ENCODE measurements at places on chromosomes 1 and 21.

DNA sequence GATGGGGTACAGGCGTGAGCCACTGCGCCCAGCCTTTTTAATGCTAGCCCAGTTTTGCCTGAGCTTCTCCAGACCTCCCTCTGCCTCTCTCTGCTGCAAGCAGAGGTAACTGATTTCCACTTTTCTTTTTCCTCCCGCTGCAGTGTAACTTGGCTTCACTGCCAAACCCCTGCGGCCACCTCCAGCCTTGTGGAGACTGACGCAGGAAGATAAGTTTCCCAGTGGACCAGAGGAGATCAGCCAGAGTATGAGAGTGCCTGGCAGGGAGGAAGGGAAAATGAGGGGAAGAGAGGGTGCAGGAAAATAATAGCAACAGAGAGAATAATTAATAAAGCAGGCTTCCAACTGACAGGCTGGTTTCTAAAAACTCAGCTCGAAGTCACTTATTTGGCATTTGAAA is 143.7 kb downstream of the PCNX2 start:
- no peak for DNase-seq

GRCh38 chr1:234918181-234918841 is 210.3 kb downstream of the TOMM20 start:
- DNase-seq, result no peak

DNA sequence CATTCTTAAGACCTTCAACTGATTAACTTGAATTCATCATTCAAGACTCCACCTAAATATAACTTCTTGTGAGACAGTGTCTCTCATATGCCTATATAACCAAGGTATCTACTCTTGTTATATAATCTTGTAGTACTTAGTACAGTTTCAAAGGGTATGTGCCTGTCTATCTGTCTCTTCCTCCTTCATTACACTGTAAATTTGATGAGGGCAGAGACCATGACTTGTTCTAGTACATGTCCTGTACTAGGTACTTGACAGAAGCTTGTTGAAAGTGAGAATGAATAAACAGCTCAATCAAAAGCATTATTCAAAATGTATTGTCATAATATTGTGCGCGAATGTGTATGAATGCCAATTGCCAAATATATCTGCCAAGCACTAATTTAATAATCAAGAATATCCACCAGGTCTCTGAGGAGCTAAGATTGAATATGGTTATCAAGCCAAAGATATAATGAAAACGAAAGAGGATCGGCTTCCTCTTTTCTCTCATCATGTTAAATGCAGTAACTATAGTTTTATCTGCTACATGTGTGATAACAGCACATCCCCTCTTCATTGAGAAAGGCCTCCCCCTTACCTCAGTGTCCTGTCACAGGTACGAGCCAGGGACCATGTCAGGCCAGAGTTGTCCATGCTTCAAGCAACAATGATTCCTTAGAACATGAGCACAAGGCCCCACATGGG is 117.3 kb downstream of the UCHL5 start:
- no peak for DNase-seq

DNA sequence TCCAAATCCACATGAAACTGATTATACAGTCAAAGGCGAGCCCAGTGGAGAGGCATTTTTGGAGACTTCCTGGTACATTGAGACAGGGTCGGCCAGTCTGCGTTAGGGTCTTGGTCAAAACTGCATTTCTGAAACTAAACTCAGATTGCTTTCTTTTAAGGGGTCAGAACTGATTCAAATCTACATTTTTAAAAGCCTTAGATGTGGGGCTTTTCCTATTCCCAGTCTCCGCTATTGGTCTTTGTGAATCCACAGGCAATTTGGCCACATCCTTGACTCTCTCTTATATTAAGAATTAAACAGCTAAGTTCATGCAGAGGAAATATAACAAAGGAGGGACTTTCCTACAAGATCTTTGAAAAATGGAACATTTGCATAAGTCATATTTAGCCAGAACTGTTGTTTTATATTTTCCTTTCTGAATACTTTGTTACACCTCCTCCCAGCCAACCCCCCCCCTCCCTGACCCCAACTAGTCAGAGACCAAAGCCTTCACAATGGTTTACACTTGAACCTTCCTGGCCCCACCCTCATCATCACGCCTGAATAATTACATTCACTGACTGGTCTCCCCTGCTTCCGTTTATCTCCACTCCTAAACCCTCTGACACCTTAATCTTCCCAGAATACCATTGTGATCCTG is 30.9 kb downstream of the SELL start:
- DNase-seq, result no peak

- DNase-seq, result no peak
Observed at GRCh38 chr1:30696831-30697230, 26.6 kb downstream of the MATN1 start.

DNA sequence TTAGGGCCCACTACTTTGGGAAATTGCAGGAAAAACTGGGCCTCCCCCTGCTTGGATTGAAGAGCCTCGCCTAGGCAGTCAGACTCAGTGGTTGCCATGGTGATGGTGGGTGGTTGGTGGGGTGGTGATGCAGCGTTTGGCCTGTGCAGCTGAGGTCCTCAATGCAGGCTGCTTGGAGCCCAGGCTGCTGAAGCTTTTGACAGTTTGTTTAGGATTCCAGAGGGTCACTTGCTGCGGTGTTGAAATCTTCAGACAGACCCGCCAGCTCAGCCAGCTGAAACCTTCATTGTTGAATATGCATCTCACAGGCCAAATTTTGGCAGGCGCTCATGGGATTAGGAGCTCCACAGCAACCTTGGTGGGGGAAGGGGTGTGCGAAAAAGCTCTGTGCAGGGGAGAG is 67.9 kb downstream of the CACNA1E start:
- DNase-seq, result no peak

DNA sequence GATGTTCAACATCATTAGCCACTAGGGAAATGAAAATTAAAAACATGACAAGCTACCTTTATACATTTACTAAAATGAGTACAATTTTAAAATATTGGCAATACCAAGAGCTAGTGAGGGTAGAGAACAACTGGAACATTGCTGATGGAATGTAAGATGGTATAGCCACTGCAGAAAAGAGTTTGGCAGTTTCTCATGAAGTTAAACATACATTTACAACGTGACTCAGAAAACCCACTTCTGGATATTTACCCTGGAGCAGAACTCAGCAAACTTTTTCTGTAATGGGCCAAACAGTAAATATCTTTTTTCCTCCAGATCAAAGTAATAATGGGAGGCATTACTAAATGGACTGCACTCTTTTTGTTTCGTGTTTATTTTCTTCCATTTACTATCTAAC is 22.1 kb downstream of the LPGAT1 start:
- no peak for DNase-seq

DNA sequence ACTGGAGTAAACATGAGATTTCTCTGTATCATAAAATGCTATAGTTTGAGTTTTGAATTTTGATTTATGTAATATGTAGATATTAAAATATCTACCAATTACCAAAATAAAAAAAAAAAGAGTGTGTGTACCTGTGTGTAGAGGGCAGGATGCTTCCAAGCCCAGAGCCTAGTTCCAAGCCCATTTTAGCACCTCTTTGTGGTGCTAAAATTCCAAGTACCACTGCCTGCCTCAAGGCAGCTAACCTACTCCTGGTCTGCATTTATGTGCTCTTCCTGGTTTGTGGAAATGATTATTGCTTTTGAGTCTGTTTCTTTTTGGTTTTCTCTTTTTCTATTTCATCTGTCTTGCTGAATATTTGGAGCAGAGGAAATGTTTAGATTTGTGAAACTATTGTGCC is 8.7 kb upstream of the POU2F1 start:
- no peak for DNase-seq

Data from stimulated activated CD8-positive, alpha-beta memory T cell treated with anti-CD3 and anti-CD28 coated beads, Interleukin-4, amount 100 ng/mL, for 48 hours (primary cell).